ENCODE measurements at places on chromosomes 7 and 10.

DNA sequence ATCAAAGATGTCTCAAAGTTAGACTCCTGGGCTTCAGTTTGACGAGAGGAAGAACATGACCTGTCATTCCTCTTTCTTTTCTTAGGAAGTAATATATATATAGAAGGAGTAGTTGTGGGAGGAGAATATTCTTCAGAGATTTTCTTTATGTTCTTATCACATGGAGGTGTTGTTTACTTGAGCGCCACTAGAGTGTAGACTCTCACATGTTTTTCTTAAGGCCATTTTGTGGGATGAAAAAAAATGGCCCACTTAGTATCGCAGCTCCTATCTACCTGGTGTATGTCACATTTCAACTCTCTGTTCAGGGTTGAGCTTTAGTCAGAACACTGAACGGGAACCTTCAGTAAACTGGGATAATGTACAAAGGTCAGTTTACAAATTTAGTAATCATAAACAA is 645.2 kb downstream of the PHTF2 start:
- no peak for ATAC-seq

DNA sequence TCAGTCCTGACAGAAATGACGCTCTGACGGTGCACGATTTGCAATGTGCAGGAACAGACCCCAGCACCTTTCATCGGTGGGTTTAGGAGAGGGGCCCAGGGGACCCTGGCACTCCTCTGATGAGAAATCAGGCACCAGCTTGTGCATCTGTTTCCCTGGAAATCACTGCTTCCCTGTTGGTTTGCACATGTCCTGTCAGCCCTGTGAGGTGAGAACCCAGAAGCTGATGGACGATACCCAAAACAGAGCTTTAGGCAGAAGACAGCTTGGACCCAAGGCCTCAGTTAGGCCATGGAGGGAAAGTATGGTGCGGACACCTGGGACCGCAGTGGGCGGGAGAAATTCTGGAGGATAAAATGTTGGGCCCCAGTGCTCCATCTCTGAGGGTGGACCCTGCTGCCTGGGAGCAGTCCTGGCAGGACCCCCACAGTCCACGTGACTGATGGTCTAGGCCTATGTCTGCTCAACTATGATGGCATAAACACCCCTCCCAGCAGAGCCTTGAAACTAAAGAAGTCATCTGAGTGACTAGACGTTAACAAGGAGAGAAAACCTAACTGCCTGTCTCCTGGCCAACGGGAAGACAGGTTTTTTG is 242.8 kb downstream of the PTPRN2 start:
- ATAC-seq: no peak

DNA sequence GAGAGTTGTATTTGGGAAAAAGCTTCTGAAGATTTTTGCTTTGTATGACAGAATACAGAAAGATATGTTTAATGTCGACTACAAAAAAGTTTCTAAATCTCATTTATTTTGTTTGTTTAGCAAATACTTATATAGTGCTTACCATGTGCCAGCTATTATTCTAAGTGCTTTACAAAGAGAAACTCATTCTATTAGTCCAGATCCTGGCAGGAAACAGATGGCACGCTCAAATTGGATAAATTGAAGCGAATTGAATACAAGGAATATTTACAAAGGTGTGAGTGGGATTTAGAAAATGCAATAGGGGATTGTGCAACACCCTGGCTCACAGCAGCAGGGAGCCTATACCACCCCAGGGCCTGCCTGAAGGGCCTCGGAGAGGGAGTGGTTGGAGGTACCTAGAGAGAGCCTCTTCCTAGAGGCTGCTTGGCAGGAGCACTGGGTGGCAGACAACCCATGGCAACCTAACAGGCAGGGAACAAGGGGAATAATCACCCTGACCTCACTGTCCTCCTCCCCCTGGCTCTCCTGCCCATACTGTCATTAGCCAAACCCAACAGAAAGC is 27.6 kb upstream of the FAM204A start:
- no peak for ATAC-seq

GRCh38 chr7:138982204-138982623 is 1.0 kb upstream of the KIAA1549 start:
- ATAC-seq: no peak

GRCh38 chr10:97280783-97281182 is 11.7 kb downstream of the ARHGAP19 start:
- peak; percentile 56 for ATAC-seq

DNA sequence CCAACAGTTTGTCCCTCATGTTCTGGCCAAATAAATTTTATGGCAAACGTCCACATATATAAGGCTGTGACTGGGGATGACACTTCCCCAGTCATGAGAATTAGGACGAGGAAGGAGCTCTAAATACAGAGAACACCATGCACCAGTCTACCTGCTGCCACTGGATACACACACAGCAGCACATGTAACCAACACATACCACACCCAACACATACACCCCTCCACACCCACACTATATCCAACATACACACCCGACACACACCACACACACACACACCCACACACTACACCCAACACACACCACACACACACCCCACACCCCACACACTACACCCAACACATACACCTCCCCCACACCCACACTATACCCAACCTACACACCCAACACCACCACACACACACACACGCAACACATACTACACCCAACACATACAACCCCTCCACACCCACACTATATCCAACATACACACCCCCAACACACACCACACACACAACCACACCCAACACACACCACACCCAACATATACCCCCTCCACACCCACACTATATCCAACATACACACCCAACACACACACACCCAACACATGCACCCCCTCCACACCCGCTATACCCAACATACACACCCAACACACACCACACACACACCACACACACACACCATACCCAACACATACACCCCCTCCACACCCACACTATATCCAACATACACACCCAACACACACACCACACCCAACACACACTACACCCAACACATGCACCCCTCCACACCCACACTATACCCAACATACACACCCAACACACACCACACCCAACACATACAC is 74.1 kb downstream of the HIPK2 start:
- ATAC-seq: no peak

DNA sequence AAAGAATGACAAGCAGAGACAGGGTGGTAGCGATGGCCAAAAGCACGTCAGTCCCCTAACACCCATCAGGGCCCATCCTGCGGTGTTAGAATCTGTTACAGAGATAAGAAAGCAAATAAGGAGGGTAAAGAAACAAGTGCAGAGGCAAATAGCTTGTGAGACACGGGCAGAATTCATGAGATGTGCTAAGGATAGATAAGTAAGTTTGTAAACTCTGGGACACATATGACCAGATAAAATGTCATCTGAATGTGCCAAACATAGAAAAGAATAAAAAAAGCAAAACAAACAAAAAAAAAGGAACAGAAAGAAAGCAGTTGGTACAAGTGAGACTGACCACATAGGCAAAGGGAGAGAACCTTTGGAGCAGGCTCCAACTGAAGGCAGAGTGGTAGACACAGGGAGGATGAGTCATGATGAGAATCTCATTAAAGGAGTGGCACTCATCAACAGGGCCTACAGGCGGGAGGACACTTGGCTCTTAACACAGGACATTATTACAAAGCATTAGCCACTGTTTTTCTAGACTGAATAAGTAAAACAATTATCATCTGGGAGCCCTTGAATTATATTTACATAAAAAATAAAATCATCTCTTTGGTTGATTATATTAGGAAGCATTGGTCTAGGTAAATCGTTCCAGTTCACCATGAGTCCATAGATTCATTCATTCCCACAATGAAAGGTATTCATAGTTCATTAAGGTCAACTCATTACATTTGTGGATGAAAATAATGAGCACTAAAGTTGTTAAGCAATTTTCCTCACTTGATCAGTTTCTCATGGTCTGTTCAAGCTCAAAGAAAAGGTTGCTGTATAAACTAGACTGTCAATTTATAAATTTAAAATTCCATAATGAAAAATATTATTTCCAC is 21.5 kb upstream of the EPHB6 start:
- peak; percentile 62 for ATAC-seq

DNA sequence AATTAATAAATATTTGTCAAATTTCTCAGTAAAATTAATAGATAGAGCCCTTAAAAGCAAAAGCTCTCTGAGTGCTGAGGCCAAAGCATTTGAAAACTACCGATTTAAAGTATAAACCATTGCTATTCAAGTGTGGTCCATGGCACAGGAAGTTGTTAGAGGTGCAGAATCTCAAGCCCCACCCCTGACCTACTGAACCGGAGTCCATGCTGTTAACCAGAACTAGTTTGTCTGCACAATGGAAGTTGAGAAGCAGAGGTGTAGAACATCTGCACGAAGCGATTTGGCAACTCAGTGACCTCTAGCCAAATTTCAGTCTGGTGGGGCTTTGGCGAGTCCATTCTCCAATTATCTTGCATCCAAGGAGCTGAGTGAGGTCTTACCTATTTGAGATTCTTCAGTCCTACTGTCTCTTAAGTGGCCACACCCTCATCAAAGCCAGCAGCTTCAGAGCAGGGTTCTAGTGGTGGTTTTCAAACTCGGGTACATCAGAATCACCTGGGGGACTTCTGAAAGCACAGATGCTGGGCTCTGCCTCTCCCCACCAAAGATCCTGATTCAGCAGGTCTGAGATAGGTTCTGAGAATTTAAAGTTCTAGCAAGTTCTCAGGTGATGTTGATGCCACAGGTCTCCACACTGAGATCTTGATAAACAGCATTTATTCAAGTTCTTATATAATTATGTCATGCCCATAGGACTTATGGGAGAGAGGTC is 96.8 kb upstream of the SAMD8 start:
- no peak for ATAC-seq

Measured in activated CD4-positive, CD25-positive, alpha-beta regulatory T cell treated with anti-CD3 and anti-CD28 coated beads, Interleukin-2, amount 50 U/mL, for 24 hours (primary cell).